IMR-90 (cell line): ENCODE measurements at places on chromosomes 6 and 20. TPM values are rescaled to one million over a fixed set of nuclear protein-coding genes. Genes with fewer than 3 reads are reported as not detected.

Gene SNAP91
- not detected in 2 replicates for polyA plus RNA-seq

Gene XKR7
- not detected in 2 replicates for polyA plus RNA-seq

Gene TINAG
- not detected in 2 replicates for polyA plus RNA-seq

Gene GABRR1
- not detected in 2 replicates for polyA plus RNA-seq

Gene HELZ2
- polyA plus RNA-seq = 10.6 and 12.2 TPM in 2 replicates

Gene C4A
- 3.6 and 3.8 TPM in 2 replicates for polyA plus RNA-seq

Gene TLDC2
- polyA plus RNA-seq = 0.07 and 0.19 TPM in 2 replicates

Gene AGER
- 4.2 and 4.9 TPM in 2 replicates for polyA plus RNA-seq

Gene SLC17A2
- not detected in 2 replicates for polyA plus RNA-seq

Gene PRND
- not detected in 2 replicates for polyA plus RNA-seq

Gene DZANK1
- polyA plus RNA-seq = 1.1 TPM in 2 replicates

Gene PRR18
- polyA plus RNA-seq = not detected in 2 replicates

Gene CLDN20
- polyA plus RNA-seq = not detected in 2 replicates

Gene TBX18
- 0.86 and 1.3 TPM in 2 replicates for polyA plus RNA-seq

Gene DPPA5
- not detected in 2 replicates for polyA plus RNA-seq

Gene SGK1
- 255 and 410 TPM in 2 replicates for polyA plus RNA-seq

Gene GOPC
- 18.6 and 23.4 TPM in 2 replicates for polyA plus RNA-seq
